Smooth muscle cell of the coronary artery (primary cell): ENCODE measurements at places on chromosomes 3 and 15. TPM values are rescaled to one million over a fixed set of nuclear protein-coding genes. Genes with fewer than 3 reads are reported as not detected.

The ZNF662 gene
- total RNA-seq = 0.47 and 0.60 TPM in 2 replicates

The GALNT15 gene
- 0.23 and 17.0 TPM in 2 replicates for total RNA-seq

The SMCO1 gene
- not detected in 2 replicates for total RNA-seq

The ACKR2 gene
- 0.15 and 0.35 TPM in 2 replicates for total RNA-seq

The CSTA gene
- total RNA-seq = 0.75 and 5.1 TPM in 2 replicates

The GOLGA8R gene
- total RNA-seq = 1.2 and 2.8 TPM in 2 replicates

The EPHB1 gene
- total RNA-seq = 0.45 and 0.59 TPM in 2 replicates

The PSMD2 gene
- 574 and 714 TPM in 2 replicates for total RNA-seq

The STAB1 gene
- total RNA-seq = 0.15 and 3.4 TPM in 2 replicates

The BMF gene
- 0.47 and 4.1 TPM in 2 replicates for total RNA-seq

The IL20RB gene
- 0.53 and 13.2 TPM in 2 replicates for total RNA-seq

The CYP1A1 gene
- 0.45 TPM in 1 of 2 replicates, not detected in the other for total RNA-seq

The DZIP1L gene
- 20.0 and 22.0 TPM in 2 replicates for total RNA-seq

The CCDC174 gene
- total RNA-seq = 4.2 and 5.9 TPM in 2 replicates

The EXD1 gene
- total RNA-seq = not detected in 2 replicates

The ATP13A4 gene
- total RNA-seq = 0.23 TPM in 2 replicates

The ITIH3 gene
- 2.8 TPM in 1 of 2 replicates, not detected in the other for total RNA-seq
